NCI-H1436 (cell line): ENCODE measurements at places on chromosomes 1 and 21.

DNA sequence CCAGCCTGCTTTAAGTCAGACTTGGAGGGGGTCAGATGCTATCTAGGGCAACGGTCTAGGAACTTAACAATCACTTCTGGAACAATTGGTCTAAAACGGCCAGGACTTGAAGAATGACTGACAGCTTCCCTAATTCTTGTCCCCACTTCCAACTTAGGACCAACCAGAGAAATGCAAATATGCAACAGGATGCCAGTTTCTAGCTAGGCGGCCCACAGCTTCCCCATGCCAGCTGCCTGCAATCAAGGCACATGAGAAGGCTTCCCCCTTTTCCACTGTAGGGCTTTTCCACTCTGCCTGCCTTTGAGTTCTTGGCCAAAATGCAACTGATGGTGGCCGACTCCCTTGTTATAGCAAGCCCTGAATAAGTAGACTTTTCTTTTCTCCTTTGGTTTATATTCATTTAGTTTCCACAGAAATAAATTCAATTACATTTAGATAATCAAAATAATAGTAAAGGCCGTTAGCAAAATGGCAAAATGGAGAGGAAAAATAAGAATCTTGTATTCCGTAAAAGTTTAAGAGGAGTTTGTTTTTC, 80.9 kb downstream of the BACH1 start:
- no peak for DNase-seq

DNA sequence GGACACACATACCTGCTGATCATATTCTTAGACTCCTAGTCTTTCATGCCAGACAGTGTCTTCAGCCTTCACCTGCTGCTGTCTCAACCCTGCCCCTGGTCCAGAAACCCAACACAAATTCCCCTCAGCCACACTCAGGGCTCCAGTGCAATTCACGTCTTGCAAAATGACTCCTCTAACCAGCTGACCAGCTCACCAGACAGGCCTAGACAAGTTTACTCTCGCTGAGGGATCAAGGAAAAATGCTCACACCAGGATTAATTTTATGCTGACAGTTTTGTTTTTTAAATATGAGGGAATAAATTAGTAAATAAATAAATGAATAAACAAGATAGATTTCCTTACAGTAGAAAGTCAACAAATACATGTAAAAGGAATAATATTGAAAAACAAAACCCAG, 28.5 kb downstream of the CCDC185 start:
- no peak for DNase-seq

DNA sequence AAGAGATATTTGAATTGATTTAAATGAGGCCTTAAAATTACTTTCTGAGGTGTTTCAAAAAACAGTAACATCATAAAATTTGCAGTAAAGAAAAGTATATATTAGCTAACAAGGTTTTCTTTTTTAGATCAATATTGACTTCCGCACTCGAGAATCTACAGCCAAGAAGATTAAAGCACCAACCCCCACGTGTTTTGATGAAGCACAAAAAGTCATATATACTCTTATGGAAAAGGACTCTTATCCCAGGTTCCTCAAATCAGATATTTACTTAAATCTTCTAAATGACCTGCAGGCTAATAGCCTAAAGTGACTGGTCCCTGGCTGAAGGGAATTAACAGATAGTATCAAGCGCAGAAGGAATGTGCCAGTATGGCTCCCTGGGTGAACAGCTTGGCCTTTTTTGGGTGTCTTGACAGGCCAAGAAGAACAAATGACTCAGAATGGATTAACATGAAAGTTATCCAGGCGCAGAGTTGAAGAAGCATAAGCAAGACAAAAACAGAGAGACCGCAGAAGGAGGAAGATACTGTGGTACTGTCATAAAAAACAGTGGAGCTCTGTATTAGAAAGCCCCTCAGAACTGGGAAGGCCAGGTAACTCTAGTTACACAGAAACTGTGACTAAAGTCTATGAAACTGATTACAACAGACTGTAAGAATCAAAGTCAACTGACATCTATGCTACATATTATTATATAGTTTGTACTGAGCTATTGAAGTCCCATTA, 3.6 kb downstream of the RGS1 start:
- no peak for DNase-seq

GRCh38 chr1:54845772-54846171, 41.2 kb downstream of the DHCR24 start:
- no peak for DNase-seq

DNA sequence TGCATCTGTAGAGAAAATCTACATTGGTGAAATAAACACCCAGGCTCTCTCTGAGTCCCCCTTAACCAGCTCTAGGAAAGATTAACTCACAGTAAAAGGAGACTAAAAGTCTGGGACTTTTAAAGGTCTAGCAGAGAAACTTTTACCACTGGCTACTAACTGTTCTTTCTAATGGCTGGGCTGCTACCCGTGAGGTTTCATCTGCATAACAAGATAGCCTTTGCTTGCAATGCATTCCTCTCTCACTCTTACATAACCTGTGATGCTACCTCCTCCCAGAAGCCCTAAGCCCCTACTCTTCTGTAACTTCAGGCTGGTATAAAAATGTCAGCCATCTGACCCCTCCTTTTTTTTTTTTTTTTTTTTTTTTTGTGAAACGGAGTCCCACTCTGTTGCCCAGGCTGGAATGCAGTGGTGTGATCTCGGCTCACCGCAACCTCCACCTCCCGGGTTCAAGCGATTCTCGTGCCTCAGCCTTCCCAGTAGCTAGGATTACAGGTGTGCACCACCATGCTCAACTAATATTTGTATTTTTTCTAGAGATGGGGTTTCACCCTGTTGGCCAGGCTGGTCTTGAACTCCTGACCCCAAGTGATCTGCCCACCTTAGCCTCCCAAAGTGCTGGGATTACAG, 344.2 kb downstream of the RGS7 start:
- no peak for DNase-seq

DNA sequence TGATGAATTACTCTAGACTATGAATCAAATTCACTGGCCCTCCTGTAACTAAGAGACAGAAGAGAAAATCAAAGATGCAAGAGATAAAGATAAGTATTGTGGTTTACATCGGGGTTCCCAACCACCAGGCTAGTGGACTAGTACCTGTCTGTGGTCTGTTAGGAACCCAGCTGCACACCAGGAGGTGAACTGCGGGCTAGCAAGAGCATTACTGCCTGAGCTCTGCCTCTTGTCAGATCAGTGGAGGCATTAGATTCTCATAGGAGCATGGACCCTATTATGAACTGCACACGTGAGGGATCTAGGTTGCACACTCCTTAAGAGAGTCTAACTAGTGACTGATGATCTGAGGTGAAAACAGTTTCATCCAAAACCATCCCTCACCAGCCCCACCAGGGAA, 58.9 kb upstream of the DUSP10 start:
- no peak for DNase-seq

DNA sequence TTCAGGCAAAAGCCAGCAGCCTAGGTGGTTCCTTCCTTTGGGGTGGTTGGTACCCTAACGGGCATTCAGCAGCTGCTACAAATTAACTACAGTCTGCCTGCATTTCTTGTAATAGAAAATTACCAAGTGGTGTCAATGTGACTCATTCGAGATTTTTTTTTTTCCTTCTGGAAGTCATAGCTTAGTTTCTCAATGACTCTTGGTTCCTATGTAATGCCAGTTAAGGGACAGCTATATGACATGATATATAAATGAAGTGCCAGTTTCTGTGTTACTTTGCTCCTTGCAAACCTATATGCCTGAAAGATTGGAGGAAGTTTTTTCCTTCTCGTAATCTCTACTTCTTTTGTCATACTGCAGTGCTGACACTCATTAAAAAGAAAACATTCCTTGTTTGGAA, 2.6 kb downstream of the MGST3 start:
- no peak for DNase-seq

DNA sequence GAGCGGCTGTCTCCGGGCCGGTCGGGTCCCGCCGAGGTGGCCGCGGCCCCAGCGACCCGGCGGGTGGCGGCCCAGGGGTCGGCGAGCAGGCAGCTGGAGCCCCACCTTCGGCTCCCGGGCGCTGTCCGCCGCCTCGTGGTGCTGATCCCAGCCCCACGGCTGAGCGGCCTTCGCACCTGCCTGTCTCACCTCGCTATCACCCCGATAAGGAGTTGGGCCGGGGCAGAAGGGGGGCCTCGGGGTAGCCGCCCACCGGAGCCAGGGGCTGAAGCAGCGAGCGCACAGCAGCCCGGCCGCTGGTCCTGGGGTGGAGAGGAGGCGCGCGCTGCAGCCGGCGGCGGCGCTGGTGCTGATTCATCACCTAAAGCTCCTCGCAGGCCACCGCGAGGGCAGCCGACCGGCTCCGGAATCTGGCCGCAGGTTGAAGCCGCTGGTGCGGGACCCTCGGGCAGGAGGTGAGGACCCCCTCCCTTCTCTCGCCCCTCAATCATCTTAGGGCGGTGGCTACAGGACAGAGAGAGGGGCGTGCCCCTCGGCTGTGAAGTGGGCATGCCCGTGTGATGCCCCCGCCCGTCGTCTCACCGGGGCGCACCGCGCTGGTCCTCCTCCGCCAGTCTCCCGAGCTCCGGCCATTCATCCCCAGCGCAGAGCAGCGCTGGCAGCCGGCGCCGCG, 575 bp downstream of the TRIM67 start:
- DNase-seq = no peak

- DNase-seq = no peak
These were observed 363.6 kb downstream of the PLPP3 start for GRCh38 chr1:56215771-56216170.

DNA sequence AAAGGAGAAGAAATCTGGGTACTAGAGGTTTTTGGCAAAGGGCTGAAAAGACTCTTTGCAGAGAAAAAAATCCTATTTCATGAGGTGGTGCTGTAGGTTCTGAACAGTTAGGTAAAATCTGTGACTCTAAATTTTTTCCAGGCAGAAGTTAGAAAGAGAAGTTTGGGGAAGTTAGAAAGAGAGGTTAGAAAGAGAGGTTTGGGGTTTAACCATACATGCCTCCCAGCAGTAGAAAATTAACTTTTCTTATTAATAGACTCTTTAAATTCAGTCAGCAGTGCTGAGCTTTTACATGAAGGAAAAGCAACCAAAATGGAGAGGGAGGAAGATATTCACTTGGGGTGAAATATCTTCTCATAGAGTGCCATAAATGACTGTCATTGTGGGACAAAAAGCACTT, 12.2 kb downstream of the AMY1C start:
- DNase-seq = no peak

DNA sequence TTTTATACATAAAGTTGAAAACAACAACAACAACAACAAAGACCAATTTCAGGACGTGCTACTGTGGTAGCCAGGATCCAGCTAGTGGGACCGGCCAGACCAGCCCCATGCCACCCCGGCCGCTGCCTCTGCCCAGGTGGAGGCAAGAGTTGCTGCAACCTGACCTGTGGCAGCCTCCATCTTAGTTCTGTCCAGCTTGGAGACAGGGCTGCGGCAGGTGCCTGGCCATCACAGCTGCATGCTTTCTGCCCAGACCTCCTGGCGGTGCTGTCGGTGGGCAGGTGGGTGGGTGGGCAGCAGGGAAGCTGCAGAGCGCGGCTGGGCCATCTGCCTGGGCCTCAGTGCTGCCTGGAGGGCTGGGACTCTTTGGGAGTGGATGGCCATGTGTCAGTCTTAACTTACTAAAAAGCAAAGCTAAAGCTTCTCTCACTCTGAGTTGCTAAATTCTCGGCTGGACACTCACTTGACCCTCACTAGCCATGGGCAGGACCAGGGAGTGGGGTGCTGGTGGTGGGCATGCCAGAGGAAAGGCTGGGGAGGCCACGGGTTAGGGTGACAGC, 38.6 kb downstream of the KIAA1614 start:
- no peak for DNase-seq
